Activated effector memory CD4-positive, alpha-beta T cell treated with anti-CD3 and anti-CD28 coated beads, Interleukin-2, amount 50 U/mL, for 16 hours (primary cell): ENCODE measurements at places on chromosomes 16 and 17.

DNA sequence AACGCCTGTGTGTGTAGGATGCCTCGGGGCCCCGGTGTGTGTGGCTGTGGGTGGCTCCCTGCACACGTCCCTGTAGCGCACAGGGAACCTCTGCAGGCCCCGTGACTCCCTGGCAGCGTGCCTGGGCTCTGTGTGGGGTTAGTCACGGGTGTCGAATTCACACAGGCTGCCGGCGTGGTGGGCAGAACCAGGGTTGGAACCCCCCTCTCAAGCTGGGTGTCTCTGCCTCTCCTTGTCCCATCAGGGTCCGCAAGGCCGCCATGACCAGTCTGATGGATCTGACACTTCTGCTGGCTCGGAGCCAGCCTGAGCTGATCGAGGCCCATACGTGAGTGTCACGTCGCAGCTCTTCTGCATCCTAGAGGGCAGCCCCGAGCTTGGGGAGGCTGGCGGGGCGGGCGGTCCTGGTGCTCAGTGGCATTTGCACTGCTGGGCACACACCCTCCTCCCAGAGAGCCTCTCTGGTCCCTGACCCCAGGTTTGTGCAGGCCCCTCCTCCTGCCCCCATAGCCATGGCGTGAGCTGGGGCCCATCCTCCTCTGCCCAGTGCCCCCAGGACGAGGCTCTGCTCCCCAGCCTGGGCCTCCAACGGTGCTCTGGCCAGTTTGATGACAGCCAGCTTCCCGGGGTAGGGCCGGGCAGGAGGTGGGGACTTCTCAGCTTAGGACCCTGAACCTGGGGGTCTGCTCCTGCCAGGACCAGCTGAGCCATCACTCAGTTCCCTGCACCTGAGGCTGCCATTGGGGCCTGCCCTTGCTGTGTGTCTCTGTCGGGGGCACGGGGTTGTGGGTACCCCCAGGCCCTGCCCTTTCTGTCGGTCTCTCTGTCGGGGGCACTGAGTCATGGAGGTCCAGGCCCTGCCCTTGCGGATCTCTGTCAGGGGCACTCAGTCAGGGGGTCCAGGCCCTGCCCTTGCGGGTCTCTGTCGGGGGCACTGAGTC, 88.1 kb upstream of the ZNF750 start:
- DNase-seq, result no peak

DNA sequence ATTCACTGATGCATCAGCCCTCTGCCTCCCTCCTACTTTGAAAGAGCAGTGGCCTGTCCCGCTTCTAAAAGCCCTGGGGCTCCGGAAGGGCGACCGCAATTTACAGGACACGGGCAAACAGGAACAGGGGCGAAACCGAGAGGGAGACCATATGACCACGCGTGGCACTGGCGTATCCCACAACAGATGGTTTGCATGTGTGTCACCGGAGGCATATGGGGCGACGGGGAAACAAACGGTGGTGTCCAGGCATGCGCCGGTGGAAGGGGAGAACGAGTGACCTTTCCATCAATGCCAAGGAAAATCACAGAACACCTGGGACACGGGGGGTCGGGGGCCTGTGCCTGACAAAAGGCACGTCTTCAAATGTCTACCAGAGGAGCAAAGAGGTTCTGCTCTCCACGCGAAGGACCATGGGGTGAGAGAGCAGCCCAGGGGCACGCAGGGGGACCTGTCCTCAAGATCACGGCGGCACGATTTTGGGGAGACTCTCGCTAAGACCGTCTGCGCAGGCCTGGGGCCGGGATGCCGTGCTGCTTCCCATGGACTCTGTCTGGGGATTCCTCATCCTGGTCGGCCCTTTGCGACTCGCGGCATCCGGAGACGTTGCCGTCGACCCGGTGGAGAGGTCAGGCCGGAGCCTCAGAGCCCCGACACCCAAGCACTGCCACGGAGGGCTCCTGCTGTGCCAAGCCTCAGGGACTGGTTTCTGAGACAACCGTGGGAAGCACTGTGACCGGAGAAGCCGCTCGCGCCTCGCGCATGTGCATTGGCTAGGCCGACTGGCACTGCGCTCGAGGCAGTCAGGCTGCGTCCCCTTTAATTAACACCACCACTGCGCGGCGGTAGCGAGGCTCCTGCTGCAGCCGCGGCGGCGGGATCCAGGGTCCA, 12.8 kb upstream of the KCNJ18 start:
- DNase-seq, result peak; percentile 61

DNA sequence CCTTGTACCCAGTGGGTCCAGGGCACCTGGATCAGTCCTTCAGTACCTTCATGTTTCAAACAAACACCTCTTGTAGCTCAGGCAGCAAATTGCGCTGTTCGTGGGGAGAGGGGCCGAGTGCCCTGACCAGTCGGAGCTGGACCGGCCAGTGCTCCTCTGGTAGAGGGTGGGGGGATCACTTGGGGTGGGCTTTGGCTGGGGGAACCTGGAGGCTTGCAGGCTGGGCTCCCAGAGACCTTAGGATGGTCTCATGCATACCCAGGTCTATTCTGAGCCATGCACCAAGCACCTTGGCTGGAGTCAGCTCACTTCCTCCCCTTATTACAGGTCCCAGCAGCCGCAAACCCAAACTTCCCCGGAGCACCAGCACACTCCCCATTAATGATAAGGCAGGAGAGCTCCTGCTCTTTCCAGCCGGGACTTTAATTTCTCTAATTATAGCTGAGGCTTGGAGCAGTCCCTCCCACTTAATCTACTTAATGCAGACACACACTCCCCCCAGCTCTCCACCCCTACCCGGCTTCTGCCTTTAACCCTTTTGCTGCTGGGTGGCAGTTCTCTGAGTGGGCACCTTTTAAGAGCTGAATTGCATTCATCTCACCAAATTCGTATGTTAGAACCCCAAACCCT, 26.3 kb upstream of the MGAT5B start:
- no peak for DNase-seq

DNA sequence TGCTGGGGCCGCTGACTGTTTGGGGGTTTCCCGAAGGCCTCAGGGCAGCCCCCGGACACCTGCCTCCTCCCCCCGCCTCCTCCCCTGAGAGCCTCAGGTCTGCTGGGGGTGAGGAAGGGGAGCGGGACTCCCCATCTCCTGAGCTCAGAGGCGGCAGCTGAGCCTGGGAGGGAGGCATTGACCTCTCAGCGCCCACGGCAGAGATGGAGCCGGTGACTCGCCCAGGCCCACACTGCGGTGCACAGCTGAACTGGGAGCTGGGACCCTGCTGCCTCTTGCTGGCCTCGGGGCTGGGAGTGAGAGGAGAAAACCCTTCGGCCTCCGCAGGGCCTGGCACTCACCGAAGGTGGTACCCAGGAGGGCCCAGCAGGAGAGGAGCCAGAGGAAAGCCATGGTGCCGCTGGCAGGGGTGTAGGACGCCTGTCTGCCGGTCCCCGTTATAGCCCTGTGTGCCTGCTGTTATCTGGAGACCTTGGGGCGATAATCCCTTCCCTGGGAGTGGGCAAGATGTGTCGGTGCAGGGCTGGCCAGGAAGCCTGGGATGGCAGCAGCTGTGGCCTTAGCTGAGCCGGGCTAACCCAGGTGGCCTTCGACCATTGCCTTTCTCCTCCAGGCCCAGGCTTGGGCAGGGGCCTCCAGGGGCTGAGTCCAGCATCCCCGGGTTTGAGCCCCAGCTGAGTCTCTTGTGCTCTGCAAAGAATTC, at the start of gene CTRB2:
Gene CTRB2 (minus strand): TSS at position 413 of the 703 bp plus-strand sequence. CDS start 20 bp downstream, at position 393.
- no peak for DNase-seq

DNA sequence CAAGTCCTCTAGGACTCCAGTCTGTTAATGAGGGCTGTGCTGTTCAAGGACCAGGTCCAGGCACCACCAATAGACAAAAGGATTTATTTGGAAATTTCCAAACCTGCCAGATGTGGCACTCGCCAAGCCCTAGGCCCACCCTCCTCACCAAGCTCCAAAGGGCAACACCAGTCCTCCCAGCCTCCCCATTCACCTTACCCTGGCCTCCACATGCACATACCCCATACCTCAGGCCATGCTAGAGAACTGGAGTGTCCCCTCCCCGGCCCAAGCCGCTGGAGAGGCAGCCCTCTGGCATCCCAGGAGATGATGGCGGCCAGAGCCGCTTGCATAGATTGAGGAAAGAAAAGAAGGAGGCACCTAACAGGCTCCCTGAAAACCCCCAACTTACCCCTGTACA, 4.6 kb upstream of the FTSJ3 start:
- DNase-seq, result no peak

DNA sequence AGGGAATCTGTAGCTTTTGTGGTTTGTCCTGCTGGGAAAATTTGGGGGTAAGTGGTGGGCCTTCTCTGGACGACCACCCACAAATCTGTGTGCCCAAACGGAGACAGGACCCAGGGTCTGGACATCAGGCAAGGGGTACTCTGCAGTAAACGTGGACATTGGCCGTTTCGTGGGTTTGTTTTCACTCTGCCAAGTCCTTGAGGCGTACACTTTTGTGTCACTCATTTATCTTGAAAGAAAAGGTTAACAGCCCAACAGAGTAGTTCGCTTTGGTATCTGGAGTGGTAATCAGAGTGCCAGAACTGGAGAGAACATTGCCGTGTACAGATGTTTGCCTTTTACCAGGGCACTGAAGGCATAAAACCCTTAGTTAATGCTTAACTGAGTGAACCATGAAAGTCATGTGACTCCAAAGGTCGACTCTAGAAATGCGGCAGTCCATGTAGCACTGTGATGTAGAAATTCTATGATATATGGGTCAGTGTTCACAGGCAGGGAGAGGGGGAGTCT, 15.4 kb downstream of the NAA60 start:
- DNase-seq, result peak; percentile 61

GRCh38 chr16:2087748-2088631, 40.2 kb downstream of the TSC2 start:
- no peak for DNase-seq

DNA sequence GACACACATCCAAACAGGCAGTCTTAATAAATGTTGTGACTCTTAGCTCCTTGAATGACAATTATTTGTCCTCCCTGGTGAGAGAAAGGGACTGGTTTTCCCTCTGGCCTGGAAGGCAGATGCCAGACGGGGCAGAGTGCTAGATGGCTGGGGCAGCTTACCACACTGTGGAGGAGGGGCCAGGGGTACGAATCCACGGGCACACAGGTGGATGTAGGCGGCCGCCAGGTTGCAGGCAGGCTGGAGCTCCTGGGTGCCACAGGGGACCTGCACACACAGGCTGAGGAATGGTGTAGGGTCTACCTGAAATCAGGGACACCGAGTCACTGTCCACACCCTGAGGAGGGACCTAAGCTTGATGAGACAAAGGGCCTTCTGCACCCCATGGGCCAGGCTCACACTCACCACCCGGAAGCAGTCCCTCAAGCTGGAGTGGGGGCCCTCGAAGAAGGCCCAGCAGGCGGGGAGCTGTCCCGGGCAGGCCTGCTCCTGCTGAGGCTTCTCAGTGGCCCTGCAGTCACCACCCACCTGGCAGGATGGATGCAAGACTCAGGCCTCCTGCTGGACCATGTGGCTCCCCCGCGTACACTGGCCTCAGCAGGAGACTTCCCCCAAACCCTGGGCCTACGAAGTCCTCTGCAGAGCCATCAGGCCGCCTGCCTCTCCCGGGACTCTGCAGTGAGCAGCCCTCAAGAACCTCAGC, 38.4 kb downstream of the RMI2 start:
- DNase-seq, result no peak

- DNase-seq, result no peak
Observed at GRCh38 chr16:11074131-11074530, 129.8 kb downstream of the CLEC16A start.

DNA sequence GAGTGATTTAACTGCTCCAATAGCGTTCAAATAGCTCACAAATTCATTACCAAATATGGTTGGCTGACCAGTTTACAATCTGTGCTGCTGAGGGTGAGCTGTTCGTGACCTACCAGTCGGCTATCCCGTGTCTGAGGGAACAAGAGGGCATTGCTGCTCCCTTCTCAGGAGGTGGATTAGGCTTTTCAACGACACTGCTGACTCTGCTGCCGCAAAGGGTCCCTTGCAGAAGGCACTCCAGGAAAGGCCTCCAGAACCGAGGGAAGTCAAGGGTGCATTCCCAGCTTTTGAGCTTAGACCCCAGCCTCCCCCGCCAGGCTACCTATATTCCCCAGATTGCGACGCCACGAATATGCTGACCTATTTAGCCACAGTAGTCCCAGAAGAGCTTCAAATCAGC, 32.3 kb downstream of the GJC1 start:
- no peak for DNase-seq

GRCh38 chr17:69143151-69143550, 1.5 kb upstream of the ABCA6 start:
- DNase-seq, result no peak

- DNase-seq, result peak; percentile 89
Observed at GRCh38 chr17:42578282-42578869, 847 bp upstream of the PSMC3IP start.

DNA sequence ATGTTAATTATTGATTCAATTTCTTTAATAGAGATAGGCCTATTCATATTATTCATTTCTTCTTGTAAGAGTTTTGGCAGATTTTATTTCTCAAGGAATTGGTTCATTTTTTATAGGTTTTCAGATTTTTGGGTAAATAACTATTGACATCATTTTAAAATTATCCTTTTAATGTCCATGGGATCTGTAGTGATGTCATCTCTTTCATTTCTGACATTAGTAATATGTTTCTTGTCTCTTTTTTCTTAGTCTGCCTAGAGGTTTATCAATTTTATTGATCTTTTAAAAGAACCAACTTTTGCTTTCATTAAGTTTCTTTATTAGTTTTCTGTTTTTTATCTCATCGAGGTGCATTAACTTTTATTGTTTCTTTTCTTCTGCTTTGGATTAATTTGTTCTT, 162.6 kb downstream of the FTO start:
- DNase-seq, result no peak

- peak; percentile 83 for DNase-seq
Observed at GRCh38 chr17:81665205-81666091, 957 bp downstream of the OXLD1 start.

DNA sequence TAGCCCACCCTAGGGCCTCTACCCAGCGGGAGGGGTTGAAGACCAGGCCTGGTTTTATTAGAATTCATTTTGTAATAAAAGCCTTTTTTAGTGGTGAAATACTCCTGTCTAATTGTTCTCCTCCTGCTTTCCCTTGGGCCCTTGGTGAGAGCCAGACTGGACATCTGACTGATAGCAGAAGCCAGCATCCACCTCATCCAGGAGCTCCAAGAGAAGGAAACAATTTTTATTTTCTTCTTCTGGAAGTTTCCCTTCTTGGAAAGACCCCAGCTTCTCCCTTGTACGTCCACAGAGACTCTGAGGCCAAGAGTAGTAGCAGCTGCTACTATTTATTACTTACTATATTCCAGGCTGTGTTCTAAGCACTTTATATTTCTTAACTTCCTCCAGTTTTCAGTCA, 4.0 kb upstream of the PHKG2 start:
- DNase-seq, result no peak

GRCh38 chr17:28282596-28282995, 36.4 kb upstream of the TMEM97 start:
- DNase-seq, result no peak

GRCh38 chr17:27984816-27985215, 57.7 kb upstream of the NLK start:
- DNase-seq, result no peak
